ENCODE measurements at places on chromosomes 3 and 15.

DNA sequence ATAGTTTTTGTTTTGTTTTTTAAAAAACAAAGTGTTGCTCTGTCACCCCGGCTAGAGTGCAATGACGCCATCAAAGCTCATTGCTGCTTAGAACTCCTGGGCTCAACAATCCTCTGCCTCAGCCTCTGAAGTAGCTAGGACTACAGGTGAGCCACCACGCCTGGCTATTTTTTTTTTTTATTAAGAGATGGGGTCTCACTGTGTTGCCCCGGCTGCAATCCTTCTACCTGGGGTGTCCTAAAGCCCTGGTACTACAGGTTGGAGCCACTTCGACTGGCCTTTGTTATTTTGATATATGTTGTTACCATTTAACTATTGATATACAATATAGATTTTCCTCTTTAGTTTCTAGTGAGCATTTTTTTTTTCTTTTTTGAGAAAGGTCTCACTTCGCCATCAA is 2.6 kb downstream of the NGLY1 start:
- no peak for DNase-seq

GRCh38 chr3:4977853-4978203 is 1.4 kb upstream of the BHLHE40 start:
- DNase-seq, result no peak

DNA sequence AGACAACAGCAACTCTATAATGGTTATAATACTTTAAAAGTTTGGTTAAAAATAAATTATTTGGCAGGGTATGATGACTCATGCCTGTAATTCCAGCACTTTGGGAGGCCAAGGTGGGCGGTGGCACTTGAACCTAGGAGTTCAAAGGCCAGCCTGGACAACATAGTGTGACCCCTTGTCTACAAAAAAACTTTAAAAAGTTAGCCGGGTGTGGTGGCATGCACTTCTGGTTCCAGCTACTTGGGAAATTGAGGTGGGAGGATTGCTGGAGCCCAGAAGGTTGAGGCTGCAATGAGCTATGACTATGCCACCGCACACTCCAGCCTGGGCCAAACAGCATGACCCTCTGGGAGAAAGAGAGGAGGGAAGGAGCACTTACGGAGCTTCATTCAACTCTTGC is 7.7 kb upstream of the TRPC1 start:
- no peak for DNase-seq

DNA sequence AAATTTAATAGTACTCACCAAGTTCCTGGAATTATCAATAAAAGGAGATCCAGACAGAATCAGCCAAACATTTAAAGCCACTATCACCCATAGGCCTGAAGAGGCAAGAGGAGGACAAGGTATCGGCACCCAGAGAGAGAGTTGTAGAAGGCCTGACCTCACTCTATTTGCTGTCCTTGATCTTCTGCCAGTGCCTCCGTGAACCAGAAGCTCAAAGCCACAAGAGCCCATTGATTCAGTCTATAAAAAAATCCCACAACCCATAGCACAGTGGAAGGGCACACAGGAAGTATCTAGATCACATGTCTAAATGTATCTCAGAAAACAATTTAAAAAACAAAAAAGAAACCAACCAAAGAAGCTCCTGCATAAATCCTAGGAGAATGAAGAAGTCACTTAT is 68.6 kb upstream of the FAM174B start:
- no peak for DNase-seq

DNA sequence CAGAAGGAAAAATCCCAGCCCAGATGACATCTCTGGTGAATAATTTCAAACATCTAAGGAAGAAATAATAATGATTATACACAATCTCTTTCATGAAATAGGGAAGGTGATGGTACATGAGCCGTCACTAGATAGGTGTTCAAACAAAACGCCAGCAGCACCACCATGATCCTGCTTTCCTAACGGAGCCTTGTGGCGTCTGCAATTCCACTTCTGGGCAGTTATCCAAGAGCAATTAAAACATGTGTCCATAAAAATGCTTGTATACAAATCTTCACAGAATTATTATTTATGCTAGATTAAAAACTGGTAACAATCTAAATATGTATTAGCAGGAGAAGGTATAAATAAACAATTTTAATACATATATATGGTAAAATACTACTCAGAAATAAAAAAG is 33.7 kb downstream of the RTP4 start:
- DNase-seq, result no peak

DNA sequence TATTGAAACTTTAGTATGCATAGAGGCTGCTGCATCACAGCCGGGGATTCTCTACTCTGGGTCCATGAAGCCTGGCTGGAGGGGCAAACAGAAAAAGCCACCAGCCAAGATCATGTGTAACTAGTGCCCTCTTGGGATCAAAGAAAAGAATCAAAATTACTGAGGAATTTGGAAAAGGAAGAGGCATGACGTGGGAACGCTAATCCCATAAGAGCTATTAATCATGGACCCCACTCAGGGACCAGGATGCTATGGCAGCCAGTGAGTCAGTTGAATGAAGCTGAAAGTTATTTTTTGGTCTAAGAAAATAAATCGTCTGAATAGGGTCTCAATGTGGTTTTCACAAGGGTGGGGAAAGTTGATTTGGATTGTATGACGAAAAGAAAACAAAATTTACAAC is 1165.1 kb downstream of the ROBO2 start:
- DNase-seq, result no peak

GRCh38 chr15:65292938-65293518 is 2.8 kb upstream of the RNU5A-1 start:
- DNase-seq, result no peak

DNA sequence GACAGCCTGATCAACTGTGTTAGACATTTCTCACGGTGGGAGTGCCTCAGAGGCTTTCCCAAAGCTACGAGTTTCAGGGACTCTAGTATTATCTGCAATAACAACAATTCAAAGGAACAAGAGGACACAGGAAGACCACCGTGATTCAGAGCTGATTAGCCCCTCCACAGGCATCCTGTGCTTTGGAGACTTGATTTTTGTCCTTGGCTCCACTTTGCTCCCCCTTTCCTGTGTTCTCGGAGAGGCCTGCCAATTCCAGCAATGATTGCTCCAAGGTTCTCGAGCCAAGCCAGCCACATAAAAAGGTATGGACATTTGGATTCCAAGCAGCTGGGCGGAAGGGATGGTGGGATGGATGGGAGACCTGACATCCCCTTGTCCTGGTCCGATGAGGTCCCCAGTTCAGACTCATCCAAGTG is 14.3 kb downstream of the EHD4 start:
- no peak for DNase-seq

DNA sequence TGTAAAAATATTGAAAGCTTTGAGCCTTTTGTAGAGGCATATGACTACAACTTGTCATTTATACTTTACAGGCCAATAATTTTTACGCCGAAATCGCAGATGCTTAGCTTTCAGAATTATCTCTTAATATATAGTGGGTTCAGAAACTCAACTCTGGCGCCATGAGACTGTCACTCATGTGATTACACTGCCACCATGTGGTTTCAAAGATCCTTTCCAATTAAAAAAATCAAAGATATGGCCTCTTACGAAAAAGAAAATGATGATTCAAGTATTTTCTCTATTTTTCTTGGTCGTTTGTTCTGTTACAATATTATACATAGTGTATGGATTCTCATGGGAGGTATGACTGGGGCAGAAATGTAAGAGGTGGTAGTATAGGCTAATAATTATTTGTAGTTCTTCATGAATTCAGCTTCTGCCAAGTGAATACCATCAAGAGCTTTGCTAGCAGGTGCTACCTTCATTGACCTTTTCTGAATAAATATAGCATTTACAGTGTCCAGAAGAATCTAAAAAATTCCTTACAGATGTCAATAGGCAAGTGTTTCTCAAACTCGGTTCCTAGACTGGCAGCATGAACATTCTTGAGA is 751.7 kb upstream of the GOLIM4 start:
- no peak for DNase-seq

GRCh38 chr15:62769604-62770003 is 272.9 kb upstream of the TPM1 start:
- DNase-seq, result no peak

GRCh38 chr15:89809093-89809786 is 5.4 kb downstream of the ANPEP start:
- no peak for DNase-seq

DNA sequence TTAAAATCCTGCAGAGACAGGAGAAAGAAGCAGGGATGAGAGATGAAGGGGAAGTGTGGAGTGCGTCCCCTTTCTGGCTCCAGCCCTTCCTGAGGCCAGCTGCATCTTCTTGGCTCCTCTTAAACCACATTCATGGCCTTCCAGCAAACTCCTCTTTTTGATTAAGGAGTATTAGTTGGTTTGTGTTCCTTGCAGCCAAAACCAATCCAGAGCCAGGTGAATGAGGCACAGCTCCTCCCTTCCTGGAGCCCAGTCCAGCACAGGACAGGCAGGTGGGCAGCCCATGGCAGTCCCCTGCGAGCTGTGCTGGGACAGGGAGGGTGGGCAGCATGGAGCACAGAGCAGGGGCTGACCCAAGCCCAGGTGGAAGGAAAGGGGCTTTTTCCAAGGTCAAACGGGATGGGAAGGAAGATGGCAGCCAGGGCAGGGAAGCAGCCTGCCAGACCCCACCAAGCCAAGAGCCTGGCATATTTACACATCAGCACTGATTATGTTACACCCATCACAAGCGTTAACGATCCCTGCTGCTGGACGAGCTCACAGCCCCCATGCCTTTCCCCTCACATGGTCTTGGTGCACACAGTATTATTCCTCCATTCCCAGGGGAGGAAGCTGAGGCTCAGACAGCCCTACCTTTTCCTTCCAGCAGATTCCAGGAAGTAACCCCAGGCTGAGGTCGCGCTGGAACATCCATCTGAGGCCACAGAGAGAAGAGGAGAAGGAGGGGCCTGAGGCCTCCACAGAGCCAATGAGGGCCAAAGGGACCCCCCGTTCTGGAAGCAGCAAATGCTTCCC is 175.6 kb downstream of the SMAD6 start:
- DNase-seq, result no peak

GRCh38 chr15:39013262-39013661 is 448.6 kb upstream of the RASGRP1 start:
- DNase-seq, result no peak

DNA sequence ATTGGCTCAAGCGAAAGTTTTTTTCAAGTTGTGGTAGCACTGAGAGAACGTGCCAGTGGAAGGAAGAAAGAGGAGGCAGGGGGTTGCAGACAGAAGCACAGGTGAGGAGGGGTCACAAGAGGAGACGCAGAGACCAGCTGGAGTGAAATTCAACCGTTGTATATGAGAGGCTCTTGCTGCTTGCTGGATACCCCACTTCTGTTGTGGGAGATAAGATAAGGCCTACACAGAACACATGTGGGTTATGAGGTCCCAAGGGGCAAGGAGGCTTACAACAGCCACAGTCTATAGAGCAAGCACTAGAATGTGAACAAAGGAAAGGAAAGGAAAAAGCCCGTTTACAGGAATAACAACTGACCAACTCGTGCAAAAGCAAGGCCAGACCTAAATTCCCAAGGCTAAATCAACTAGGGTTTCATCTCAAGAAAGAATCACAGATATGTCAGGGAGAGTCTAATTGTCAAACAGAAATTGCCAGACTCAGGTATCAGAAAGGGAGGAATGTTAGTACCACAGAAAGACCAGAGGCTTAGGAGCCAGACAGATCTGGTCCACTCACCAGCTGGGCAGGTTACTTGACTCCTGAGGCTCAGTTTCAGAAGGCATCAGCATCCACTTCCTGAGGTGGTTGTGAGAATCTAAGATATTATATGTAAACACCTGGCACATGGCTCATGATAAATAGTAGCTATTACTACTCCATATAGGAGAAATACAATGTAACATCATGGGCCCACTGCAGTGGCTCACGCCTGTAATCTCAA is 60.9 kb downstream of the MSL2 start:
- no peak for DNase-seq

DNA sequence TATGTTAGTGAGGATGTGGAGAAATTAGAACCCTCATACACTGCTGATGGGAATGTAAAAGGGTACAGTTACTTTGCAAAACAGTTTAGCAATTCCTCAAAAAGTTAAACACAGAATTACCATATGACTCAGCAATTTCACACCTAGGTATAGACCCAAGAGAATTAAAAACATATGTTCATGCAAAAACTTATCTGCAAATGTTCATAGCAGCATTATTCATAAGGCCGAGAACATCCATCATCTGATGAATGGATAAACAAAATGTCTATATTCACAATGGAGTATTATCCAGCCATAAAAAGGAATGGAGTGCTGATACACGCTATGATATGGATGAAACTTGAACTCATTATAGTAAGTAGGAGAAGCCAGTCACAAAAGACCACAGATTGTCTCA is 10.3 kb downstream of the SEC13 start:
- DNase-seq, result no peak

DNA sequence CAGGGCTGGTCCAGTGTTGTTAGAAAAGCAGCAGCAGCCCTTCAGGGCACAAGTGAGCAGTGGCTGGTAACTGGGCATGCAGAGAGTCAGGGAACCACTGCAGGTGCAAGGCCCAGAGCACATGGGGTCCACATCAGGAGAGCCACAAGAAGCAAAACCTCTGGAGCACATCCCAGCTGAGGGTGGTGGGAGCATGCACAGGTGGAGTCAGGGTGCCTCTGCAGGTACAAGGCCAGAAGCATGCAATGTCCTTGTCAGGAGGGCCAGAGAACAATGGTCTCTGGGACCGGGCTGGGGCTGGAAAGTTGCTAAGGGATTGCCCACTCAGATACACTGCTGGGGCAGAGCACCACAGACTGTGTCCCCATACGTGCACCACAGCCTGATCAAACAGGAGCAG is 226.1 kb upstream of the UBE2E2 start:
- no peak for DNase-seq

GRCh38 chr3:70853161-70853944 is 540.9 kb upstream of the MDFIC2 start:
- no peak for DNase-seq

DNA sequence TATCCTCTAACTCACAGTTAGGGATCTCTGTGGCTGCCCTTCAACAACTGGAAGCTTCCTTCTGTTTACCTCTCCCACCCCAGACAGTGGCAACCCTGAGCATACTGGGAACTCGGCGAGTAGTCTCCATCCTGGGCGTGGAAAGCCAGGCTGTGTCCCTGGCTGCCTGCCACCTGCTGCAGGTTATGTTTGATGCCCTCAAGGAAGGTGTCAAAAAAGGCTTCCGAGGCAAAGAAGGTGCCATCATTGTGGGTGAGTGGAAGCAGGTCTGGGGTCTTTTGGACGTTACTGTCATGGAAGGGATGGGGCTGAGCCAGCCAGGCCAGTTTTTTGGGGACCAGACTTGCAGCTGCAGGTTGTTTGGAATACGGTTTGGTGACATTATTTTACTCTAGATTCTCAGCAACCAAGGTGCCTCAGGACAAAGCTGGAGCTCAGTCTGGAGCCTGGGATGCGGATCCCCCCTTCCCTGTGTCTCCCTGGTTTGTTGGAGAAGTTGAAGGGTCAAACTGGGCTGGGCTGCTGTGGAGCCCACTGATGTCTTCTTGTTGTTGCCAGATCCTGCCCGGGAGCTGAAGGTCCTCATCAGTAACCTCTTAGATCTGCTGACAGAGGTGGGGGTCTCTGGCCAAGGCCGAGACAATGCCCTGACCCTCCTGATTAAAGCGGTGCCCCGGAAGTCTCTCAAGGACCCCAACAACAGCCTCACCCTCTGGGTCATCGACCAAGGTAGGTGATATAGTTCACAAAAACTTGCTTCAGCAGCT is 7.5 kb downstream of the UNC45A start:
- DNase-seq, result no peak
